D721Med (cell line): ENCODE measurements at places on chromosomes 7 and 10.

- no peak for DNase-seq
Measured at GRCh38 chr10:675532-675931, 13.9 kb downstream of the DIP2C start.

DNA sequence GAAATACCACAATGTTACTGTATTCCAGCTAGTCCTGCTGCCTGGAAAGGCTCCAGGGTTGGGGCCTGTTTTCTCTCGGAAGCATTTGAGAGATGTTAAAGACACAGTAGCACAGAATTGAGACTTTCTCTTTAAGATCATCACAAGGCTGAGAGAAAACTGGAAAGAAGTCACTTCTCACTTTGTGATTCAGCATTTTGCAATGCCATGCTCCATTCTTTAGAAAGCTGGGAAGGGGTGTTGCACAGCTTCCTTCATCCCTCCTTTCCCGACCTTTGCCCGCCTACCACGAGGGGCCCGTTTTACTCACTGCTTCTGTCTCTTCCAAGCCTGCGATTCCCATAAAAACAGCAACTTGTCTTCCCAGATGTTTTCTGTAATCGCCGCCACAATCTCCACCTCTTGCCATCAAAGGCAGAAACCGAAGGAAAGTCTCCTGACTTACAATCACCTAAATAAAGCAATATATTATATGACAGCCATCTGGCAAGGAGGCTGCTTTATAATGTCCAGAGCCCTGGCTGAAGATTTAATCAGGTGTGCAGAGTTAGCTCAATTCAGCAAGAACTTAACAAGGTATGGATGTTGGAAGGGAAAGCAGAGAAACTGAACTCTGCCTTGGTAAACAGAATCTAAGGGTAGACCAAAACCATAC, 18.9 kb downstream of the NOD1 start:
- DNase-seq, result no peak

DNA sequence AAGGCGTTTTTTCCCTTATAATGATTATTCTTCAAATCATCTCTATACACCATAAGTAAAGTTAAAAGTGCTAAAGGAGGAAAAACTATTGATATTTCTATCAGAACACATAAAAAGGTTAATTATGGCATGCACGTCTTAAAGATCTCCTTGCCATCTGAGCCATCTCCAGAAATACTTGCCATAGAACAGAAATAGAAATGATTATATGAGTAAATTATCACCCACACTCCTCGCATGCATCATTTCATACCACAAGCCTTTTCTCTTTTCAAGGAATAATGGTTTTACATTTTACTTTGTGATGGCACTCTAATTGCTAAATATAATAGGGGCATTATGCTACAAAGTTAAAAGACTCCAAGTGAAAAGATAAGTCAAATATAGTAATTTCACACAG, 55.7 kb upstream of the GLCCI1 start:
- no peak for DNase-seq

DNA sequence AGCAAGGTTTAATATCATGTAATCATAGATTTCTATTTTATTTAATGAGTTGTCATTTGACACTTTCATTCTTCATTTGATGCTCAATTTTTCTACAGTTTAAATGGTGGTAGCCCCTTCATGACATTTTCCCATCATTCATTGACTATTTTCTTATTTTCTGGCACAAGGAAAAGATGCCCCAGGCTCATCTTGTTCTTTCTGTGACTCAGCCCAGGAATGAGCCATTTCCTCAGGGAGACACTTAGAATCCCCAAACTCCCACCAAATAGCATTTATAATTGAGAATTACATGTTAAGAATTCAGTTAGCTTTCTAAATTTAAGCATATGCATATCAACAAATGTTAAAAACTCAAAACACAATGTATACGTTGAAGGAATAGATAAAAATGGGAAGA, 222.3 kb downstream of the KIF20B start:
- no peak for DNase-seq

GRCh38 chr10:23442936-23443335, 4.1 kb downstream of the OTUD1 start:
- DNase-seq, result no peak

- no peak for DNase-seq
Measured at GRCh38 chr10:28177944-28178637, 124.8 kb downstream of the MPP7 start.

DNA sequence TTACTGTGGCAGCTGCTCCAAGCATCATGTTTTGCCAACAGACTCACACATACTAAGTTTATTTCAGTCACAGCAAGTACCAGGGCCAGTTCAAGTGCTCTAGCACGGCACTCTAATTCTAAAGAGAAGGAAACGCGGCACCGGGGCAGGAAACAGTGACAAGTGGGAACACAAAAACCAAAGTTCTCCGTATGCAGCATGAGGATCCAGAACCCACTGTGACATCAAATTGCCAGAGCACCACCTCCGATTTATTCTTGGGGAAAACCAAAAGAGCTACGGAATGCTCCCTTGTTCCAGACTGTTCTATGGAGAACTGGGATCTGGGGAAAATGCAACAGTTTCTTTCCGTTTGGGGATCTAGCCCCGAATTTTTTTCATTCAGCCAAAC, 448 bp upstream of the PTER start:
- DNase-seq, result no peak

- no peak for DNase-seq
Measured at GRCh38 chr10:125169279-125169678, 8.9 kb upstream of the CTBP2 start.

DNA sequence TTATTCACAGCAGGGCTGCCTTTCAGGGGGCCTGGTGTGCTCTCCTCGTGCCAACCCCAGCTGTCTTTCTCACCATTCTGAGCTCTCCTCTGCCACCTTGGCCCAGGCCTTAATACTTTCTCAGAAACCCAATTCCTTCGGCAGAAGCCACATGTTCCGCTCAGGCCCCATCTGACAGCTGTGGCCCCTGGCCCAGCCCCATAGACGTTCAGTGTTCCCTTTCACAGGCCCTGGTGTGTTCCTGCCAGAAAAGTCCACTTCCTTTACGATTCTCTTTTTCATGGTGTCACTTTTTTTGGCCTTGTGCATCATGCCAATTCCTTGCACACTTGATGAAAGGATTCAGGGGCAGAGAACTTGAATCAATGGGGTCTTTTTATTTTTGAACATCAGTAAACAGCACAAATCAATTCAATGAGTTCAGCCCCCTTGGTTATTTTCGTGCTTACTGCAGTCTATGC, 15.9 kb upstream of the GPNMB start:
- no peak for DNase-seq

DNA sequence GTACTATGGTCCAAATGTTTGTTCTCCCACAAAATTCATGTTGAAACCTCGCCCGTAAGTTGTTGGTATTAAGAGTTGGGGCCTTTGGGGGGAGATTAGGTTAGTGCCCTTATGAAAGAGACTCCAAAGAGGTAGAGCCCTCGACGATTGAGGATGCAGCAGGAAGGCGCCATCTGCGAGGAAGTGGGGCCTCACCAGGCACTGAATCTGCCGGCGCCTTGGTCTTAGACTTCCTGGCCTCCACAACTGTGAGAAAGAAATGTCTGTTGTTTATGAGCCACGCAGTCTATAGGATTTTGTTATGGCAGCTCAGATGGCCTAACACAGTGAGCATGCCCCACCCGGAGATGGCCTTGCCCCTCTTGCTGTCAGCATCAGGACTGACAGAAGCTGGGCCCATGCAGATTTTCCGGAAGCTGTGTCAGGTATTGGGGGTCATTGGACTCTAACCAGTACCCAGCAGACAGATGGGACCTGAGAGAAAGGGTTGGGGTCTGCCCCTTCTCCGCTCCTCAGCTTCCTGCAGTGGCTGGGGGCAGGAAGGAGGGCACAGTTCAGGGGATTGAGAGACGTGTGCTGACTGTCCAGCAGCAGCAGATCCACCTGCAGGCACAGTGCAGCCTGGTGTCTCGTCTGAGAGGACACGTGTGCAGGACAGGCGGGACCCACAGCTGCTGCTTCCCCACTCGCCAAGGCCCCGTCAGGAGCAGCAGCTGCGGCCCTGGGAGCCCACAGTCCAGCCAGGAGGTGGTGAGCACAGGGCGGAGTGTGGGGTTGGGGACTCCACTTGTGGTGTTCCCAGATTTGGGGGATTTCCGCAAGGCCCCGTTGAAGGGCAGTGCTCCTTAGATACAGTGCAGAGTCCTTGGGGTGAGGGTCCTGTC, 47.8 kb downstream of the MGMT start:
- no peak for DNase-seq

- no peak for DNase-seq
Measured at GRCh38 chr10:7338469-7338868, 72.4 kb downstream of the SFMBT2 start.

- no peak for DNase-seq
Measured at GRCh38 chr7:95718577-95719410, 53.6 kb upstream of the DYNC1I1 start.

- no peak for DNase-seq
Measured at GRCh38 chr10:11284291-11285085, 266.8 kb downstream of the CELF2 start.

DNA sequence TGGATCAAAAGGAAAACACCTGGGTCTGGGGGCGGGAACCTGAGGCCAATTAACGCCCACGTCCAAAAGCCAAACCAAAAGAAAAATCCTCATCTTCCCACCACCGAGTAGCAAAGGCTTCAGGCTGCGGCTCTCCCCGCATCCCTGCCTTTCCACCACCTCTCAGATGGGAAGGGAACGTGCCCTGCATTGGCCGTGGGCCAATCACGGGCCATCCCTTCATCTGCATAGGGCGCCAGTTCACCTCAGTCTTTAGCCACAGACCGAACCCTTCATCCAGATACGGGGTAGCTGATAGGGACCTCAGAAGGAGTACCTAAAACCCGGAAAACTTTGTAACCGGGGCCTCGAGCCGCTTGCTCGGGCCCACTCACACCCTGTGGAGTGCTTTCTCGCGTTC, 626 bp downstream of the PRPF18 start:
- DNase-seq, result no peak

DNA sequence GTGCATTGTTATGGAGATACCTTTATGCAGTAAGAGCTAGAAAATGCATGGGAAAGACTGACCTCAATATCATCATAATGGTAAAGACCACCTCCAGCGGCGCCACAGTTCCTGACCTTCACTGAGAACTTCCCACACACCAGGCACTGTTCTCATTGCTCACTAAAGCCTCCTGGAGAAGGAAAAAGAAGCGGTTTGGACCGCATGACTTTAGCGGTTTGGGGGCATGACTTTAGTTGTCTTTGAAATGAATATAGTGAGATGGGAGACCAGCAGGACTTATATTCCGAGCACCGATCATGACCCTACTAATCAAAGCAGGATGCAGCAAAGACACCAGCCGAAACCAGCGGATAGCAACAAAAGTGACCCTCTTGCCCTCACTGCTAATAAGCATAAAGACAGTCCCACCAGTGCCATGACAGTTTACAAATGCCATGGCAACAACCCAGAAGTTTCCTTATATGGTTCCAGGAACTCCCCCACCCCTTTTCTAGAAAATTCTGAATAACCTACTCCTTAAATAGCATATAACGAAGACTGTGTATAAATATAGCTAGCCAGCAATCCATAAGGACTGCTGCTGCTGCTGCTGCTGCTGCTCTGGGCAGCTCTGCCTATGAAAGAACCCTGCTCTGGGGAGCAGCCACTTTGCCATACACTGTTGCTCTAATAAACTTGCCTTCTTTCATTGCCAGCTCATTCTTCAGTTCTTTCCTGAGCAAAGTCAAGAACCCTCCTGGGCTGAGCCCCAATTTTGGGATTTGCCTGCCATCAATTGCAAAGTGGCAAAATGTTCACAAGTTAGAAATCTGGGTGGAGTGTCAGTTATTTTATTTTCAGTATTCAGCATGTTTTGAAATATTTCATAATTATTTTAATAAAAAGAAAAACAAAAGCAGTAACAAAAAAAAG, 694.1 kb downstream of the SUGCT start:
- DNase-seq, result no peak

GRCh38 chr10:17144757-17145156, 15.1 kb upstream of the CUBN start:
- DNase-seq, result no peak

DNA sequence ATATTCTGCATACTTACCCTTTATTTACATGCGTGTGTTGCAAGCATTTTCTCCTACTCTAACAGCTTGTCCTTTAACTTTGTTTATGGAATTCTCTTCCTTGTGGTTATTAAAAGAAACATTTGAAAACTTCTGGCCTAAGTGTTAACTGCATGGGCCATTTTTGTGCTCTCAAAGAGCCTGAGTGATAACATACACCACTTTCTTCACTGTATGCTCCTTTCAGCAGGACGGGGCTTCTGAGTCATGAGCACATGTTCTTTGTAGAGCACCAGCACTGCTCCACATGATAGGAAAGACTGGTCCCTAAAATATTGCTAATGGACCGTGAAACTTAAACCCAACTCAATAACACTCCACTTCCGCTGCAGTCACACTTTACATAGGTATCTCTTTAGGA, 1093.6 kb upstream of the GHITM start:
- no peak for DNase-seq

DNA sequence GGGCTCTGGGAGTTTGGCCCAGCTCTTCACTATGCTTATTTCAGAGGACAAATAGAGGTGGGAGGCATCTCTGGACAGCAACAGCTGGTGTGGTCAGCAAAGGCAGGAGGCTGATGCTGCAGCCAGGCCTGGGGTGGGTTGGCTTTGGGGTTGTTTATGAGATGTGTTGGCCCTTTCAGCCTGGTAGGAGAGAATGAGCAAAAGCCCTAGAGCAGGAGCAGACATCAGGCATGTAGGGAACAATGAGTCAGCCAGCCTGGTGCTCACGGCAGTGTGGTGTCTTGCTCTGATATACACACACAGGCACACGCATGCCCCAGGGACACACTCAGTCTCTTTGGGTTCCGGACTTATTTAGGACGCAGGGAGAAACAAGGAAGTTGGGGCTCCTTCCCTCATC, 157.1 kb downstream of the PRKCQ start:
- DNase-seq, result no peak
